ENCODE measurements at places on chromosomes 3 and 15.

DNA sequence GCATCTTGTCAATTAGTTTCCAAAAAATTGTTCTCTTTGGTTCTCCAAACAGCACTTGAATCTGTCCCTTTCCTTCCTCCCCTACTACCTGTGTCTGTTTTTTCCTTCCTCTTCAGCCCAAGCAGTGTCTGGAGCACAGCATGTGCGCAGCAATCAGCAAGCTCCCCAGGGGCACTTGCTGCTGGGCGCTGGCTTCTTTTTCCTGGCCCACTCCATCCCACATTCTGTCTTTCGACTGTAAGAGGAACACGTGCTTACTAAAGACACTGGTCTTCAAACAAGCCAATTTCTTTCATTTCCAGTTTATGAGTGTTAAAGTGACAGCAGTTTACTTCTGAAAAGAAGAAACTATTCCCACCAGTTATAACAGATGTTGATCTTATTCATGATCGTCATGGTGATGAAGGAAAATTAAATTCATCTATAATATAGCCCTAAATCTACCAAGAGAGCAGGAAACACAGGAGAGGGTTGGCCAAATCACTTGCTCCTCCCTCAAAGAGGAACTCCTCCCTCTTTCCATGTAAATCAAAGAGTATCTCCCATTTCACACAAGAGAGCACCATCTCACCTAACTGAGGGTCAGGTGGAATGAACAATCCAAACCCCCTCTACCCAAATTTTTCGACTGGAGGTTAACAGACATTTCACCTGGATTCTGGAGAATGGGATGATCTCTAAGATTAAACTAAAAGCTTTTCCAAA lies 115.4 kb downstream of the IGF2BP2 start:
- DNase-seq = no peak

- no peak for DNase-seq
Measured at GRCh38 chr3:6542795-6543194, 318.1 kb upstream of the GRM7 start.

- DNase-seq = no peak
Measured at GRCh38 chr3:32113566-32113965, 7.1 kb downstream of the GPD1L start.

DNA sequence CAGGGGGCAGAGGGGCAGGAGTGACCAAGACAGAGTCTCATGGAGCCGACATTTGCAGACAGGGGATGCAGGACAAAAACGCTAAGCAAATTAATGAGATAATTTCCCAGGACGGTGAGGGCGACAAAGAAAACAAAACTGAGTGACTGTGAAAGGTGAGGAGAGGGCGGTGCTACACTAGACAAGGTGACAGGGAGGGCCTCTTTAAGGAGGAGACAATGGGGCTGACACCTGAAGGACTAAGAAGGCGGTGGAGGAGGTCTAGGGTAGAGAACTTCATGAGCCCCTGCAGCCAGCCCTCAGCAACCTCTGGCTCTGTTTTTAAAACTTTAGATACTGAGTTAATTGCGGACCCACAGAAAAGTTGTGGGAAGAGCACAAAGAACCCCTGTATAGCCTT lies 41.6 kb downstream of the IQSEC1 start:
- no peak for DNase-seq

DNA sequence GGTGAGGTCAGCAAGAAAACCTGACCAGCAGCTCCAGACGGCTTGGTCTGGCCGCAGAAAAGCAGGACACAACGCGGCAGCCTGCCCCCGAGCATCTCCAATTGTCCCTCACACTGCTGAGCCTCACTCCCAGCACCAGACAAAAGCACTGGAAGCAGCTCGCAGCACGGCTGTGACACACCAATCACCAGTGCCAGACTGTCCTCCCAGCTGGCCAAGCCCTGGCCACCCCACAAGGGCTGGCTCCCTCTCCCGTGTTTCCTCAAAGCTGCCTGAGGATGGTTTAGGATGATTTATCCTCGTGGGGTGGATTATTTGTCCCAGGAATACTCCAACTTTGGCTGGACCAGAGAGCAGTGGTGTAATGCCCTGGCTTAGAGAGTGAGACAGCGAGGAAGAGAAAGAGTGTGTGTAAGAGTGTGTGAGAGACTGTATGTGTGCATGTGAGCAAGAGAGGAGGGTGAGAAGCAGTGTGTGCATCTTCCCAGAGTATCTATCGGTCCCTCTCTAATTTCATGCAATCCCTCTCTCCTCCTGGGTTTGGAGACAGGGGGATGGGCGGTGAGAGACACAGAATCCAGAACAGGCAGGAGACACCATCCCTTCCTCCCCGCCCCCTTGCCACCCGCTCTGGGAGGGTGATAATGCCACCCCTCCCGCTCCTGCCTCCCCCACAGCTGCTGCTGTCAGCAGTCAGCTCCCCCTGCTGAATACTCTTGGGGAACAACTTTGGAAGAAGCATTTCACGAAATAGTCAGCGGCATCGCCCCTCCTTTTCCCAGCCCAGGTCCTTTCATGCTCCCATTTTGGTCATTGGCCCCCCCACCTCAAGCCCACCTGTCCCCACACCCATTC lies 34.2 kb downstream of the SEMA5B start:
- DNase-seq = no peak

DNA sequence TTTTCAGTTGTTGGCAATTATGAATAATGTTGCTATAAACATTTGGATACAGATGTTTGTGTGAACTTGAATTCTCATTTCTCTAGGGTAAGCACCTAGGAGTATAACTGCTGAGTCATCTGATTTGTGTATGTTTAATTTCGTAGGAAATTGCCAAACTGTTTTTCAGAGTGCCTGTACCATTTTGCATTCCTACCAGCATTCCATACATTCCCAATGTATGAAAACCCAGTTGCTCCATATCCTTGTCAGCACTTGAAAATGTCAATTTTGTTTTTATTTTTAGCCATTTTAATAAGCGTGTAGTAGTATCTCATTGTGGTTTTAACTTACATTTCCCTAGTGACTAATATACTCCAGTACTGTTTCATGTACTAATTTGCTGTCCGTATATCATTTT lies 98.5 kb upstream of the TSC22D2 start:
- no peak for DNase-seq

GRCh38 chr15:32870240-32871033 lies 152.6 kb downstream of the GREM1 start:
- no peak for DNase-seq

GRCh38 chr15:89116404-89116803 lies 28.1 kb downstream of the ABHD2 start:
- DNase-seq = no peak

GRCh38 chr3:172157564-172158258 lies 118.3 kb downstream of the FNDC3B start:
- DNase-seq = no peak
